ENCODE measurements at places on chromosomes 12 and 14.

GRCh38 chr14:83294941-83295340, 1761.3 kb upstream of the SEL1L start:
- DNase-seq = no peak

DNA sequence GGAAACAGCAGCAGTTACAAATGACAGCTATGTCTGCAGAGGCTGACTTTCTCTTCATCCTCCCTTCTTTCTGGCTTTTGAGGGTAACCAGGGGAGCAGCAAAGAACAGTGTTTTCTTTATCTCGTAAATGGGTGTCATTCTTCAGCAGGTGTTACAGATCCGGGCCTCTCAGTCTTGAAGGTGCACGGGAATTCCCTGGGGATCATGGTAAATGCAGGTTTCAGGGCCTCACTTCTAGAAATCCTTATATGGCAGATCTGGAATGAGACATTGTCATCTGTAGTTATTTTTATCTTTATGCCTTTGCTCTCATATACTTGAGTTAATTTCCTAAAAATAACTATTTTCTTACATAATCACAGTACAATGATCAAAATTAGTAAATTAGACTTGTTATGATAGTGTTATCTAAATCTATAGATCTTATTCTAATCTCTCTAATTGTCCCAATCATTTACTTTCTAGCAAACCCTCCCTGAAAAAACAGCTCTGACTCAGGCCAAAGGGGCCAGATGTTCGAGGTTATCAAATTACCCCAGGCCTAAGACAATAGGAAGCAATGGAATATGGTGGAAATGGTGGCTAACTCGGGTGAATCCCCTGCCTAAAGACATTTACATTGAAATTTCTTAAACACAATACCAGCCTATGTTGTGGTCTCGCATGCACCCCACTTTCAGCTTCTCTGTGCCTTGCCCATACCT, 145.0 kb downstream of the CAND1 start:
- no peak for DNase-seq

DNA sequence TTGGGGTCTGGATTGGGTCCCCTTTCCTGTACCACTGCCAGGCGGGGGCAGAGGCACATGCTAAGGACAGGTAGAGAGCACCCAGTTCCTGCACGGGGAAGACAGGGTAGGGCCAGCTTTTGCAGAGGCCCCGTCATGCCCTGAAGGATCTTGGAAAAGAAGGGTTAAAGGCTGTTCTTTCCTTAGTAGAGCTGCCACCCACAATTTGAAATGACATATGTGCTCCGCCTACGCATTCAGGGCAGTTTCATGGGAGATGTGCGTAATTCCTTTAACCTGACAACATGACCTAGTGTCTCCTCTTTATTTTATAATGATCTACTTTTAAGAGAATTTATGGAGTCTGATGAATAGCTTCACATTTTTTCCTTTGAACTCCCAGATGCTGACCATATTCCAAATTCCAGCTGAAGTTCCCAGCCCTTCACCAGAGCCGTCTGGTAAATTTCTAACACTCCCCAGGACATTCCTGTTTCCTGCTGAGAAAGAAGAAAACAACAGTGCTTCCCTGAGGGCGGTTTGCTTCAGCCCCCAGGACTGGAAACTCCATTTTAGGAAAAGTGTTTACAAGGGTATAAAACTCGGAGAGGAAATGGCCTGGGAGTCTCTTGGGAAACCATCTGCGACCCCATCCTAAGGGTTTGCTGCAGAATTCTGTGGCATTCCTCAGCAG, 58.9 kb upstream of the PLEKHG3 start:
- peak; percentile 98 for DNase-seq

- no peak for DNase-seq
These were observed 20.0 kb upstream of the GCH1 start for GRCh38 chr14:54922598-54922997.

DNA sequence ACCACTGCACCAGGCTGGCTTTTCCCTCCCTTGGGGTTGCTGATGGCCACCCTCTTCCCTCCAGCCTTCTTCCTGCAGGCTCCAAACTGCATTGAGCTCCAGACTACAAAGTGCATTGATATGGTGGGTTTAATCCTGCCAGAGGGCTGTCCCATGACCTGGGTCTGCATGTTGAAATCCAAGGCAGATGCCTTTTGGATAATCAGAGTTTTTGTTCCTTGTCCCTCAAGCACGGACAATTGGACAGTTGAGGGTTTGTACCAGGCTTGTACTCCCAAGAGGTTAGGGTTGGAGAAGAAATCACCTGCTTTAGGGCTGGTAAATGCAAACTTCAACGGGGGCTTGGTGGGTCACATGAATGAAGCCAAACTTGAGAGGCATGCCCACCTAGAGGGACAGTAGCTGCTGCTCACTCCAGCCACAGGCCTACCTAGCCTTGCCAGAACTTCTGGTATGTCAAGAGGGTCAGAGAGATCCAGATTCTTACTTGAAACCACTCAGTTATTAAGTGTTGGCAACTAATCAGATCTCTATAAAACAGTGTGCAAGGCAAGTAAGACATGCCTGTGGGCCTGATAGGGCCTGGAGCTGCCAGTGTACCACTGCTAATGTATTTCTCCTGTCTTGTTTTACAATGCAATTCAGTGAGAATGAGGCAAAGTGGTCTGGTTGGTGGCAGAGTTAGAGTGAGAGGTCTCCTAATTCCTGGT, 21.7 kb upstream of the KRT83 start:
- no peak for DNase-seq

DNA sequence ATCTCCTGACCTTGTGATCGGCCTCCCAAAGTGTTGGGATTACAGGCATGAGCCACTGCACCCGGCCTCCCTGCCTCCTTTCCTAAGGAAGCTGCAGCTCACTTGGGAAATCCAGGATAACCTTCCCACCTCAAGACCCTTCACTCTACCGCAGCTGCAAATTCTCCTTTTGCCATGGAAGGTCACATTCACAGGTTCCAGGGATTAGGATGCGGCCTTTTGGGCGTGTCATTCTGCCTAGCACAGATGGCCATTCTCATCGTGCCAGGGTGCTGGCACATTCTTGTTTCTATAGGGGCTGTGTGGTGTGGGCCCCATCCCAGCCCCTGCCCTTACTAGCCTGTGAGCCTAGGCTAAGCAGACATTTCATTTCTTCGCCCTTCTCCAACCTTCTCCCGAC, 219.9 kb downstream of the CHST11 start:
- no peak for DNase-seq

GRCh38 chr14:101881426-101881825, 82.9 kb upstream of the DYNC1H1 start:
- no peak for DNase-seq

DNA sequence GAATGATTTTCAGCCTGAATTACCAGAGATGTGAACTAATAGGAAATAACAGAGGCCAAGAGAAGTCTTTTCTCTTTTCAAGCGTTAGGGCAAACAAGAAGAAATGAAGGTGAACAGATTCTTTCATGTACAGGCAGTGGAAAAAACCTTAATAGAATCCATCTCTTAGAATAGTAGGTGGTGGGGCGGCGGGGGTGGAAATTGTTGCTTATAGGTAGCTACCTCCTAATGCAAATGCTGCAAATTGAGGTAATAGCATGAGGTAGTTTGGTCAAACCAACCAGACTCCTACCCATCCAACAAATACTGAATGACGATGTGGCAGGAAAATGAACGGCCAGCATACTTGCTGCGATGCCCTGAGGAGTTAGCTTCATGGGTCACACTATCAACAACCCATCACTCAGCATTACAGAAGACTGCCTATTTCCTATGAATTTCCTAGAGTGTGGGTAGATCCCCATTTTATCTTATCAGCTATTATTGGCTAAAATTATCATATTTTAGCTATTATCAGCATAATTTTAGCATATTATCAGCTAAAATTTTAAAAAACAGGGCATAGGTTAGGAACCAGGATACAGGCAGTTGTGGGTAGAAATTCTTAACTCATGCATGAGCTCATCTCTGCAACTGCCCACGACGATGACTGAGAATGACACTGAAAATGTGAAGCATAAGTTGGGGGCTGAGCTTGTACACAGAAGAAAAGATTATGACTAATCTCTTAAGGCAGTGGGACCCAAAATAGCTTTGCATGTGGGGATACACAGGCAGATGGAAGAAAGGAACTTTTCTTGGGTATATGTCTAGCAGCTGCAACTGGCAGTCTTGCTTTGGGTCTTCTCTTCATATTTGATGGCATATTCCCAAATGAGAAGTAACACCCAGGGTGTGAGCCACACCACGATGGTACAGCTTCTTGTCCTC, 68.7 kb downstream of the NIN start:
- DNase-seq = peak; percentile 83

GRCh38 chr12:57343703-57344378, 87.0 kb downstream of the R3HDM2 start:
- no peak for DNase-seq

DNA sequence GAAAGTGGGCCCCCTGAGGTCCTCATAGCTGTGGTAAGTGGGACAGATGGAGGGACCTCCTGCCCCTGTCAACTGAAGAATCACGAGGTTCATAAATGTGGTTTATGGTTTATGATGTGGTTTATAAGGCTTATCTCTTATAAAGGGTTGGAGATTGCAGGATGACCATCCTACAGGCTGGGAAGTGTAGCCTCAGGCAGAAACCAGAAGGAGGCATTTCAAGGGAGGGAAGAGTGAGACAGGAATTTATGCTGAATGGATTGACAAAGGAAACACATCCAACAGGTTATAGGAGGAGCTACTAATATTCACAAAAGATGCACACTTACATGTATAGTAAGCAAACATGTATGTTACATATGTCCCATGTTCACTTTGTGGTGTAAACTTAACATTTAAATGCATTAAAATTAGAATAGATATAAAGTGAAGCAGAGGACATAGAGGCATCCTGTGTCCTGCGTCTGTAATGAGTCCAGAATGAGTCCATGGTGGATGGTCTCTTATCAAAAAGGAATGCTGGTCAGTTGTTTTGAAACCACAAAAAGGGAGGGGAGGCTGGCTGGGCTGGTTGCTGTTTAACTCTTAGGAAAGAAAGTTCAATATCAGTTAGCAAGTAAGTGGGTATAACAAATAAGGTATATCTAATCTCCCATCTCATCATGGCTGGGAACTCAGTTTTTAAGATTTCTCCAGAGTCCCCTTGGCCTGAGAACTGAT, 149.0 kb upstream of the RMST start:
- no peak for DNase-seq

DNA sequence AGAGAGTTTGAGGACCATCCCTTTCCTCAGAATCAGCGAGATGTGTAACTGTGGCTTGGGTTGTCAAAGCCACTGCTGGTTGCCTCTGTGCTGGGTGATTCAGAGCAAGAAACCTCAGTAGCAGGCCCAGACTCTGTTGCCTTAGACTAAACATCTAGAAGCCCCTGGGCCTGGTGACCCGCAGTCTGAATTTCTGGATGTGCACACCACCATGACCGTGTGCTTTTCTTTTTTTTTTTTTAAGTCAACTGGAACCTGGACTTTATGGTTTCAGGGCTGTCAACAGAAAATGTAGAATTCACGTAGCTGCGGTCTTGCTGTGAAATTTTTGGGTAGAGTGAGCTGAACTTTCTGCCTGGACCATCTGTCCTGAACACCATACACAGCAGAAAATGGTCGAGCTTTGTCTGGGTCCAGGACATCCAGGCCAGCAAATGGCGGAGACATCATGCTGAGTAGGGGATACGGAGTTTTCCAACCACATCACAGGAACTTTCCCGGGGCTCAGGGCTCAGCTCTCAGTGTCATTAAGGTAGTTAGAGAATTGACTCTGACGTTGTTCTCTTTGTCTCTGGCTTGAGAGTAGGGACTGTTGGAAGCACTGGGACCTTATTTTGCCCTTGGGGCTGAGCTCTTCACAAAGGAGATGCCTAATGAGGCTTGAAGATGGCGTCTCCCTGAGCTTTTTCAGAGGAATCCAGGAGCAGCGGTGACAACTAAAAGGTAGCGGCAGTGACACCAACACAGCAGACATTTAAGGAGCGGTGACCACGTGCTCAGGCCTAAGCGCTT, 23.0 kb upstream of the BATF start:
- DNase-seq = no peak

DNA sequence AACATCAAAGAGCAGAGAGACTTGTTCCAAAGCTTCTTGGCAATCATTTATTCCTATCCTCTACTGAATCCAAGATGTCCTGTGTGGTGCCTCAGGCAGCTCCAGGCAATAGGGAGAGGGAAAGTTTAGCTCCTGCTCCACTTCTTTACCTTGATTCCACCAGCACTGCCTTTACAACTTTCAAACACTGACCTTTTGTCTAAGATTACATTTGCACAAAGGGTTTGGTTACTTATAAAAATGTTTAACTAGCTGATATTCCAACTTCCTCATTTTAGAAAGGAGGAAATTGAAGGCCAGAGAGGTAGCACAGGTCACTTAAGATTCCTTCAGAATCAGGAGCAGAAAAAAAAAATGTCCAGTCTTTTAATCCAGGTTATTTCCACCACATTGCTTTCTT, 192.7 kb downstream of the BTG1 start:
- DNase-seq = no peak

DNA sequence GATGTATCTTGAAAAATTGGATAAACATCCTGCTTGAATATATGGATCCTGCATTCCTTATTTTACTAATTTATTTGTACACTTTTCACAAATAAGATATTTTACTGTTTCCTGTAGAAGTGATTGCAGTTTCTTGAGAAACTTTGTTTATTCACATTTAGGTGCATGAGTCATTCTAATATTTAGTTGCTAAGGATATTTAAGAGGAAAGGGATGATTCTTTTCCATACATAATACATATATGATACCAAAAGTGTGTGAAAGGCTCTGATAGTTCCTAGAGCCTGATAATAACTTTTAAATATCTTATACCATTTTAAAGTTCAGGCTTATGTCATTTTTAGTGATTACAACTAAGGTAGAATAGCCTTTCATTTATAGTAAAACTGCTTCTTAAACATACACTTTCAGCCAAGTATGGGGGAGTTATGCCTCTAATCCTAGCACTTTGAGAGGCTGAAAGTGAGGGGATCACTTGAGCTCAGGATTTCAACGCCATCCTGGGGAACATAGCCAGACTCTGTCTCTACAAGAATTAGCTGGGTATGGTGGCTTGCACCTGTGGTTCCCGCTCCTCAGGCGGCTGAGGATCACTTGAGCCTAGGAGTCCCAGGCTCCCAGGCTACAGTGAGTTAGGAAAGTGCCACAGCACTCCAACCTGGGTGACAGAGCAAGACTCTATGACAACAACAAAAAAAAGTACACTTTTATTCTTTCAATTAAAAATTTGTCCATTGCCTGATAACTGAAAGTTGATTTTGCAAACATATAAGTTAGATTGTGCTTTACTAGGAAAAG, 262.6 kb upstream of the LRIG3 start:
- DNase-seq = no peak

GRCh38 chr12:2115101-2115845, 62.5 kb downstream of the CACNA1C start:
- no peak for DNase-seq

GRCh38 chr14:91019673-91020072, 40.8 kb downstream of the RPS6KA5 start:
- DNase-seq = no peak

Data from skeletal muscle cell (primary cell).